T-helper 2 cell treated with Interferon-gamma antibody and Interleukin-4, amounts not matched to agents 5 μg/mL and 100 μg/mL, for 36 hours (primary cell): ENCODE measurements at places on chromosomes 6 and 20.

GRCh38 chr20:19947611-19948264 lies 69.4 kb upstream of the NAA20 start:
- no peak for DNase-seq

GRCh38 chr6:16508959-16509358 lies 252.3 kb downstream of the ATXN1 start:
- DNase-seq, result no peak

GRCh38 chr20:30606990-30607389 lies 650.5 kb upstream of the DEFB115 start:
- DNase-seq, result no peak

GRCh38 chr20:22446613-22447446 lies 137.5 kb downstream of the FOXA2 start:
- no peak for DNase-seq

- DNase-seq, result no peak
Measured at GRCh38 chr6:102229271-102229670, 835.8 kb downstream of the GRIK2 start.

DNA sequence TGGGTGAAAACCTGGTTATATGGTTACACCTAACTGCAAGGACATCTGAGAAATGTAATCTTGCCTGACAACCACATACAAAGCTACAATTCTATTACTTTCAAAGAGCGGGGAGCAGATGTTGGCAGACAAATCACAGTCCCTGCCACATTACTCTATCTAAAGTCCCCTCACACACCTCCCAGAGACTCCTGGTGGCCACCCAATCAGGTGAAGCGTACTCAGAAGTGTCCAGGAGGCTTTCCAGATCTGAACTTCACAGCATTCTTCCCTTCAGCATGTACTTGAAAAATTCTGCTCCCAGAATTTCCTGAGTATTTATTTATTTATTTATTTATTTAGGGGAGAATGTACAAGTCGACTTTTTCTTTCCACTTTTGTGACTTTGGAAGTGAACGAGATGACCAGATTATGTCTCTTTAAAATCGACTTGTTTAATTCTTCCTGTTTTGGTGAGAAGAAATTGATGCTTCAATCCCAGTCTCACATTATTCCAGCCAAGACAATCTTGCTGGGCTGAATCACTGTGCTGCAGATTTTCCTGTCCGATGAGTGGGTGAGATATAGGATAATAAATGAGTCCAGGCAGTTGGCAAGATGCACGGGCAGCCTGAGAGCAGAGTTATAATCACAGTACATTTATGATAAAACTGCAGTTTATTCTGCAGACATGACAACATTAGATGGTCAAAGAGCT lies 46.9 kb upstream of the POPDC3 start:
- DNase-seq, result no peak

GRCh38 chr20:52985687-52986086 lies 13.5 kb downstream of the TSHZ2 start:
- no peak for DNase-seq

- no peak for DNase-seq
Measured at GRCh38 chr20:64027981-64028685, 7.8 kb upstream of the C20orf204 start.

GRCh38 chr6:116461932-116462885 lies 1.0 kb downstream of the CALHM6 start:
- peak; percentile 64 for DNase-seq

- DNase-seq, result no peak
Measured at GRCh38 chr6:113208726-113209125, 648.4 kb upstream of the MARCKS start.

GRCh38 chr6:2688401-2689064 lies 62.2 kb downstream of the MYLK4 start:
- DNase-seq, result no peak

GRCh38 chr6:111657146-111657545 lies 51.5 kb upstream of the TRAF3IP2 start:
- no peak for DNase-seq

DNA sequence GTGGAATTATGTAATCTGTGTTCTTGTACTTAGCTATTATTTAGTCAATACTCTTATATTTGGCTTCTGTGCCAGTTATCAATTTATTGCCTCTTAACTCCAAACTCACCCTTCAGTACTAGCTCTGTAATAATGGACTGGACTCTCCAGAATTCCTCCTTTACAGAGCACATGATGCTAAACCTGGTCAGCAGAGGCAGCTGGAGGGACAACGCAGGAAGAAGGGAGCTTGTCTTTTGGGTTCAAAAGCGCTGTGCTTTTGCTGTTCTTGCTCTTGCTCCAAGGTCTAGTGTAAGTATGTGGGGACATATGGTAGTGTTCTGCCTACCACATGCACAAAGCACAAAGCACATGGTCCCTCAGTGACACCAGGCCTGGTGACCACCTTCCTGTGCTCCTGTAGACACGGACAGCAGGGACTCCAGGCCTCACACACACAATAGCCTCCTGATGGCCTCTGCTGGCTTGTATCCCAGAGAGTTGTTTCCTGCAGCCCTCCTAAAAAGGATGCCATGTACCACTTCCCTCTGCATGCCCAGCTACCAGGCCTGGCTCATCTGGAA lies 46.1 kb downstream of the CHD6 start:
- DNase-seq, result no peak

DNA sequence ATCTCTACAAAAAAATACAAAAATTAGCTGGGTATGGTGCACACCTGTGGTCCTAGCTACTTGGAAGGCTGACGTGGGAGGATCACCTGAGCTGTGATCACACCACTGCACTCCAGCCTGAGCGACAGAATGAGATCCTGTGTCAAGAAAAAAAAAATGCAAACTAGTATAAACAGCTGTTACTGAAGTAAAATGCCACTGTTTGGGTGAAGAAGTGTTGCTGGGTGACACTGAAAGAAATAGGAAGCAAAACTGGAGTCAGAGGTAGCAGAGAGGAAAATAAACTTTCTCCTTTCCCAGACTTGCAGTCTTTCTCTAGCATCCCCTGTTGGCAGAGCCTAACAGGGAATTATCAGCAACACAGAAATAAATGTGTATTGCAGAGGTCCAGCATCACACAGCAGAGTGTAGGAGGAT lies 241.2 kb upstream of the PREP start:
- DNase-seq, result no peak

GRCh38 chr6:149963212-149963461 lies 606 bp upstream of the ULBP1 start:
- no peak for DNase-seq

DNA sequence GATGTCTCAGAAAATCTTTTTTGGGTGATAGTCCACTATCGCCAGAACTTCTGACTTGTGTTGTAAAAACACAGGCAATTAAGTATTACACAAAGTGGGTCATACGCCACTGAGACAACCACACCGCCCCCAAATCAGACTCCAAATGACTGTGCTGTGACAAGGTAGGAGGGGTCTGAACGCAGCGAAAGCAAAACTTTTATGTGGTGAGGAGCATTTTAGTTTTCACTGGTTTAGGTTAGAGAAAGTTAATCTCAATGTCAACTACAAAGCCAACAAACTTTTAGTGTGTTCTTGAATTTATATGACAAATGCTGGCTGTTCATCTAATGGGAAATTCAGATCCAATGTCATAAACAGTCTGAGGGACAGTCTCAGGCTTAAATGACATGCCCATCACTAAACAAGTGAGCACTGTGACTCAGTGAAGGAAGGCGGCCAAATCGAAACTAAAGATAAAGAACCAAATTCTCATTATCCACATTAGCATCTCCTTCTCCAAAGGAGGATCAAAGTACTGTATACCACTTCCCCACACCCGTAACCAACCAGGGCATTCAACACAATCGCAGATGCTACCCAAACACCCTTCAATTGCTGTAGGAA lies 186.7 kb downstream of the GJA10 start:
- peak; percentile 89 for DNase-seq

GRCh38 chr6:12030993-12031550 lies 19.0 kb downstream of the HIVEP1 start:
- no peak for DNase-seq

DNA sequence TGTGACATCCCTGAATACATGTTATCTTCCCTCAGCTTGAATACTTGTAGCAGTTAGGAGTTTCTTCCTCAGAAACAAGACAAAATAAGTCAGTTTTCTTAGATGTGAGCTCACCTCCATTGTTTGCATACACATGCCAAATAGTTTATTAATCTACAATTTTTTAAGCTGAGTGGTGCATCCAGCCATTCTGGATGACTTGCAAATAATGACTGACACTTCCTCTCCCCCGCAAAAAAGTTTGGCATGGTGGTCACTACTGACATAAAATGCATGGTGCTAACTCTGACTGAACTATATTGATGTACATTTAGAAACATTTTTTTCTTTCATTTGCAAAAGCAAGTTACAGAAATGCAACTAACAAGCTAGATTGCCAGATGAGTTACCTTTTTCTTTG lies 55.5 kb downstream of the CYB5R4 start:
- no peak for DNase-seq

- DNase-seq, result no peak
Measured at GRCh38 chr6:46690911-46691451, 3.3 kb downstream of the TDRD6 start.

GRCh38 chr20:37282556-37282955 lies 6.9 kb upstream of the MANBAL start:
- no peak for DNase-seq

GRCh38 chr20:34268851-34269636 lies 27.8 kb downstream of the ASIP start:
- DNase-seq, result no peak

DNA sequence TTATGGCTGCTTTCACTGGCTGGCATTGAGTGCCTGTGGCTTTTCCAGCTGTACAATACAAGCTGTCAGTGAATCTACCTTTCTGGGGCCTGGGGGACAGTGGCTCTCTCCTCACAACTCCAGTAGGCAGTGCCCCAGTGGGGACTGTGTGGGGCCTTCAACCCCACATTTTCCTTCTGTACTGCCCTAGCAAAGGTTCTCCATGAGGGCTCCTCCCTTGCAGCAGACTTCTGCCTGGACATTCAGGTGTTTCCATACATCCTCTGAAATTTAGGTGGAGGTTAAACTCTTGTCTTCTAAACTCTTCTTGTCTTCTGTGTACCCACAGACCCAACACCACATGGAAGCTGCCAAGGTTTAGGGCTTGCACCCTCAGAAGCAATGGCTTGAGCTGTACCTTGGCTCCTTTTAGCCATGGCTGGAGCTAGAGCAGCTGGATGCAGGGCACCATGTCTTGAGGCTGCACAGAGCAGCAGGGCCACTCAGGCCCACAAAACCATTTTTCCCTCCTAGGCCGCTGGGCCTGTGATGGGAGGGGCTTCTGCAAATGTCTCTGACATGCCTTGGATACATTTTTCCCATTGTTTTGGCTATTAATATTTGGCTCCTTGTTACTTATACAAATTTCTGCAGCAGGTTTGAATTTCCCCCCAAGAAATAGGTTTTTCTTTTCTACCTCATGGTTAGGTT lies 9.6 kb downstream of the PEX7 start:
- DNase-seq, result no peak

DNA sequence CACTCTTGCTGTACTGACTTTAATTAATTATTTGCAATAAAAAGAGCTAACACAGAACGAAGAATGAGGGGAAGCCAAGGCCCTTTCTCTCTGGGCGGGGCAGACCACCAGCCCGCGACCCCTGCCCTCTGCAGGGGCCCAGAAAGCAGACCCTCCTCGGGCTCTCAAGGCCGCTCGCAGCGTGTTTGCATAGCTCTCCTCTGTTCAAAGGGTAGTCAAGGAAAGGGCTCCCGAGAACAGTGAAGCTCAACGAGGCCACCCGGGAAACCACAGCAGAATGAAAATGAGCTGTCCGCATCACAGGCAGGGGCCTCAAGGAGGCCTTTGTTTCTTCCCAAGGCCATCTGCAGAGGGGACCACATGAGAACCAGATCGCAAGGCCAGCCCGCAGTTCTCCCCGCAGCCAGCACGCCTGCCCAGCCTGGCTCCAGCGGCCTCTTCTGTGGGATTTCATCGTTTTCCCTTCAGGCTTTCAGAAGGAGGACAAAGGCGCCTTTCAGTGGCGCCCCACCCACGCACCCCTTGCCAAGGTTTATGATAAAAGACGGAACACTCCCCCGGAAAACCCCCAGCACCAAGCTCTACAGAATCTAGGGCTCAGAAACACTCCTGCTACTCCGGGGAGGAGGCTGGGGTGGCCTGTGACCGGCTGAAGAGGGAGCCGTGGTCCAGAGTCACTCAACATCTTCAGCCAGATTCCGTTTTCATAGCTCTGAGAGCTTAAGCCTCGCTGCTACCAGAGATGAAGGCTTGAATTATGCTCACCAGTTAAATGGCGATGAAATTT lies 25.3 kb downstream of the ACSS1 start:
- DNase-seq, result no peak

DNA sequence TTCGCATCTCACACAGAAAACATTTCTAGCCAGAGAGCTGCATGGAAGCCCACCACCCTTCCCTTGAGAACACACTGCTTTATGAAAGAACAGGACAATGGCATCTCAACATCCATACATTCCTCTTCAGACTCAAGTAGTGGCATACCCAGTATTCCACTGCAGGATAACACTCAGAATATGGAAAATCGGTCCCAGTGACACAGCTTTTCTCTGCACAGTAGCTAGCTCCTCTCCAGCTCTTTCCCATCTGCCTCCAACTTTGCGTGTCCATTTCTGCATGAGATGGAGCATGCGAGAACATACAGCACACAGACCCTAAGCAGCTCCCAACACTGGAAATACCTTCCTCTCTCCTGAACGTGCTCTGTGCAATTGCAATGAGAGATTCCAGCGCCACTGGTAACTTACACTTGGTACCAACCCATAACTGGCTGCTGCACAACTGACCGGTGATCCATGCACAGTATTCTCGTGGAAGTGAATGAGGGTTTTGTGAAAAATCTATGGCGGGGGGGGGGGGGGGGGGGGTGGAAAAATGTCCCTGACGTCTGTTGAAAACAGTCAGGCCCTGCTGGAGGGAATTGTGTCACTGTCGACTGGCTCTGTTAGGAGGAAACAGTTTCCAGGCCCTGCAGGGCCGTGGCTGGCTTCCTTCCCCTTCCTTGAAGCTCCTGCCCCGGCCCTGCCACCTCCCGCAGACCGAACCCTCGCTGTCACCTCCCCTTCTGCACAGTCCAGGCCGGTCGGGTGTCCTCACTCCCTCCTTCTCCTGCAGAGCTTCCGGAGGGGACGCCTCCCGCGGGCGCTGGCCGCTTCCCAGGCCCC lies 265.9 kb upstream of the QKI start:
- DNase-seq, result no peak

- DNase-seq, result no peak
Measured at GRCh38 chr20:24663496-24663895, 194.1 kb downstream of the SYNDIG1 start.

DNA sequence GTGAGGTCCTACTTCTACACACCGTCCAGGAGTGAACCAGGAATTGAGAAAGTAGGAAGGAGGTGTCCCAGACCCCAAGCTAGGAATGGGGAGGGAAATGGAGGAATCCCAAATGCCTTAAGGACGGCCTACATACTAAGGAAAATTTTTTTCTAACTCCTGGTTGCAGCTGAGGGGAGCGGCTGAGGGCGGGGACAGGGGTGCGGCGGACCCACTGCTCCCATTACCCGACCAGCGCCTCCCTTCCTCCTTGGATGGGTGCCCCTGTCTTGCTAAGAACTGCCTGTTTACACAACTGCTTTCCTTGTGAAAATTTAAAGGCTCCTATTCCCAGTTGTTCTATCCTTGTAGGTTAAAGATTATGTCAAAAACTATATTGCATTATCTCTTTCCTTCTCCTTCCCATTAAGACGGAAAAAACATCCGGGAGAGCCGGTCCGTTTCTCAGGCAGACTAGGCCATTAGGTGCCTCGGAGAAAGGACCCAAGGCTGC lies 699 bp upstream of the HSPA1B start:
- no peak for DNase-seq

- DNase-seq, result no peak
Measured at GRCh38 chr20:9068841-9069663, at the start of gene PLCB4. Gene PLCB4 (plus strand): TSS chr20:9069087. CDS start chr20:9307815, 238,728 bp downstream.
